Fibroblast of skin of left biceps (primary cell): ENCODE measurements at places on chromosomes 5 and 9.

GRCh38 chr9:94908011-94908563, 181.6 kb downstream of the AOPEP start:
- no peak for DNase-seq

- no peak for DNase-seq
Measured at GRCh38 chr9:132985071-132985350, 6.5 kb downstream of the GFI1B start.

DNA sequence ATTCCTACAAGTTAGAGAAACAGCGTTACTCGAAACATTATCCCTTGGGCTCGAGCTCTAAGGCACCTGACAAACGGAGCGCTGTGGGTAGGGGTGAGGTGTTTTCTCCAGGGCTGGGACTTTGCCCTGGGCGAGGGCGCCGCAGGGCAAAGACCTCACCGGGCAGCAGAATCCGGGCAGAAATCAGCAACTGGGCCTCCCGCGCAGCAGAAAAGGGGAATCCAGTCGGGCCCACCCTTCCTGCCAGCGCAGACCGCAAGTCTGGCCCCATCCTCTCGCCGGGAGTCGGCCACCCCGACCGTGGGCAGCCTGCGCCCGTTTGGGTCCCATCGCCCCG, 430 bp upstream of the MSH3 start:
- no peak for DNase-seq

DNA sequence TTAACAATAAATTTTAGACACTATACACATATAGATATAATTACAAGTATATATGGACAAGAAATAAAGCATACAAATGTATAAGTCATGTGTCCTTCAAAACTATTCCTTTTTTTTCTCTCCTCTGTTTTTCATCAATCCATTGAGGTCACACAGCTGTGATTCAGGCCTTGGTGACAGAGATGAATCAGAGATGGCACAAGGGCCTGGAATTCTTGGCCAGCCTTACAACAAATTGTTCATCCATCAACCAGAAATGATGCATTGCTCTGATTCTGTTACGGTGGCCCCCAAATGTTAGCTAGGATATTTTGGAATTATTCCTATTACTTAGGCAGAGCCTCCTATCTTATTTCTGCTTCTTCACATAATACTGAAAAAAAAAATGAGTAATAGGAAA, 108.7 kb upstream of the MPDZ start:
- DNase-seq, result no peak

DNA sequence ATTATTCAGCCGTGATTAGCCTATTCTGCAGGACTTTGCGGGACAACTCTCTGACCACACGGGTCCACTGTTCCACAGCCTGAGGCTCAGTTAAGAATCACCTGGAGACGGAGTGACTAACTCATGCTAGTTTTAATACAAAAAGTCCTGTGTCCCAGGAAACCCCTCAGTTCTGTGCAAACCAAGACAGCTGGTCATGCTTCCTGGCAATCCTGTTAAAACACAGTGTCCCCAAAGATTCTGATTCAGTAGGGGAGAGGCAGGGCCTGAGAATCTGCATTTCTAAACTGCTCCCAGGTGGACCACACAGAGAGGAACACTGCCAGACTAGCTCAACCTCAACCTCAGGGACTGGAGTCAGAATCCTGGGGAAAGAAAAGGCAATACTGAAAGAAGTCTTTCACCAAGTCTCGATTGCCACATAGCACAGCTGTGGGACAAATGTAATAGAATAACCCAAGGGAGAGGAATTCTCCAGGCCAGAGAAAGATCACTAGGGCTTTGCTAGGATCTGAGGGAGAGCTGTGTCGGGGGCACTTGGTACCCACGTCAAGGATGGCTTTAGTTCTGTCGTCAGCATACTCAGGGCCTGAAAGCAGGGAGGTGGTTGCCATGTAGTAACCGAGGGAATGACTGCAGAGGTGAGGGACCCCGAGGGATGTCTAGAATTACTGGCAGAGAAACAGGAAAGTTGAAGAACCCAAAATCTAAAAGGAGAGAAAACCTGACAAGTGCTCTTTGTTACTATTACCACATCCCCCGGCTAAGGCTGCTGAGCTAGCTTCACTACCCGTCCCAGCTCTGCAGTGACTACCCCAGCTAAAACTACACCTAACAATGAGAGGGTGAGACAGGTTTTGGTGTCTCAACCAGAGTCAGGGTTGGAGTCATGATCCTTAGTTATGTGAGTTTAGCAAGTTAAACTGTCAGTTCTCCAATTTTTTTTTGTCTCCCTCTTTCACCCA, 8.6 kb downstream of the SUSD1 start:
- no peak for DNase-seq

DNA sequence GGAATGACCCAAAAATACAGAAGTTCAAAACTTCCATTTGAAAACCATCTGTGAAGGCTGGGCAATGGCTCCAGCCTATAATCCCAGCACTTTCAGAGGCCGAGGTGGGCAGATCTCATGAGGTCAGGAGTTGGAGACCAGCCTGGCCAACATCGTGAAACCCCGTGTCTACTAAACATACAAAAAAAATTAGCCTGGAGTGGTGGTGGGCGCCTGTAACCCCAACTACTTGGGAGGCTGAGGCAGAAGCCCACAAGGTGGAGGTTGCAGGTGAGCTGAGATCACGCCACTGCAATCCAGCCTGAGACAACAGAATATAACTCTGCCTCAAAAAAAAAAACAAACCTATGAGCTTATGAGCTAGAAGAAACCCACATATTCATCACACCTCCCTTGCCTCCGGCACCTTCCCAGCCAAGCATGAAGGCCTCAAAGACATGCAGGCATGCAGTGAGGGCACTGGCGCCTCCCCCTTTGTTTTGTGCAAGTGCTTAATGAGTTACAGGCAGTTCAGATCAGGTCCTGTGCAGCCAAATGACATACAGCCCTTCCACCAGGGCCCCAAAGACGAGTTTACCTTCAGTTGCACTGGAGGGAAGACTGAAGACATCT, 9.9 kb downstream of the HNRNPH1 start:
- DNase-seq, result no peak

GRCh38 chr9:88969646-88970373, 21.5 kb upstream of the S1PR3 start:
- no peak for DNase-seq

DNA sequence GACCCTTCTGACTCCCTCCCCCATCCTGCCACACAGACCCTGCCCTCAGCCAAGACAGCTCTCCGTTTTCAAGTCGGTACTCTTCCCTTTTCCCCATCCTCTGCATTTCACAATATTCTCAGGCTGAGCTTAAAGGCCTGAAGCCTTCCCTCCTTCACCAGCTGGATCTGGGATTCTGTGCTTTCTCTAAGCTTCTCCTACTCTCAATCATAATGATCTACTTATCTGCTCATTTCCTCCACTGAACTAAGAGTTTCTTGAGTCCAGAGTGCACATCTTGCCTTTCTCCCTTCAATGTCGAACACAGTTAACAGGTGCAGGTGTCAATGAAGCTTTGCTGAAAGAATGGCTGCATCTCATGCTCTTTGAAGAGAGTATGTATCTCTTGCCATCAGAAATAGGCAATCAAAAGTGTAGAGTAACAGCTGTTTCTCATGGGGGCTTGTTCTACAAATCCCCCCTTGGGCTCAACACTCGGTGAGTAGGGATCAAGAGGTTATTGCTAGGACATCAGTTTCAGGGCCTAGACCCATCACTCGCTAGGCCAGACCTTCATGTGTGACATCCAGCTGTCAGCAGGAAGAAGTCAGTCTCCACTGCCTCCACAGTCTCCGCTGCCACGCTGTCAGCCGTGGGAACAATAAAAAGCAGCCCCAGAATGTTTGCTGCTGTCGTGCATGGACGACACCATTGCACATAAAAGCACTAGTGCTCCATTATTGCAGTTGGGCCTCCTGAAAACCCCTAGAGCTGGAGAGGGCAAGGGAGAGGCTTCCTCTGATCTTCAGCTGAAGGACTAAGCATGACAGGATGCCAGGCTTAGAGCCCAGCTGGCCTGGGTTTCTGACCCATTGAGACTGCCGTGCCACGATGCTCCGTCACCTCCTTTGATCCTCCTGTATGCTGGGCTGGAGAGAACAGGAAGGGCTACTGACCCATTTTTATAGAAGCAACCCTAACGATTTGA, 23.7 kb downstream of the TRAF1 start:
- no peak for DNase-seq

DNA sequence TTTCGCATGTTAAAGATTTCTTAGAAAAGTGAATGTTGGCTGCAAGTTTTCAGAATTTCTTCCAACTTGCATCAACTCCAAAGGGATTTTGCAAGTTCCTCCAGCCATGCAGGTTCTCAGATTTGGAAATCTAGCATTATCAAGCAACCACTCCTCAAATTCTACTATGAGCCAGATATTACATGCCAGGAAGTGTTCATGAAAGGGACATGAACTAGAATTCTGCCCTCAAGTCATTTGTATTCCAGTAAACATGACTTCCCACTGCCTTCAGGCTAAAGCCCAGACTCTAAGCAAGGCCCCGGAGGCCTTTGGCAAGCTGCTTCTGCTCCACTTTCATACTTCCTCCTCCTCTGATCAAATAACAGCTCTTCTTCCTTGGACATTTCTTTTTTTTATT, 111.3 kb upstream of the PAPPA start:
- DNase-seq, result no peak

- DNase-seq, result peak; percentile 63
Measured at GRCh38 chr5:93789173-93790067, 48.0 kb upstream of the POU5F2 start.

DNA sequence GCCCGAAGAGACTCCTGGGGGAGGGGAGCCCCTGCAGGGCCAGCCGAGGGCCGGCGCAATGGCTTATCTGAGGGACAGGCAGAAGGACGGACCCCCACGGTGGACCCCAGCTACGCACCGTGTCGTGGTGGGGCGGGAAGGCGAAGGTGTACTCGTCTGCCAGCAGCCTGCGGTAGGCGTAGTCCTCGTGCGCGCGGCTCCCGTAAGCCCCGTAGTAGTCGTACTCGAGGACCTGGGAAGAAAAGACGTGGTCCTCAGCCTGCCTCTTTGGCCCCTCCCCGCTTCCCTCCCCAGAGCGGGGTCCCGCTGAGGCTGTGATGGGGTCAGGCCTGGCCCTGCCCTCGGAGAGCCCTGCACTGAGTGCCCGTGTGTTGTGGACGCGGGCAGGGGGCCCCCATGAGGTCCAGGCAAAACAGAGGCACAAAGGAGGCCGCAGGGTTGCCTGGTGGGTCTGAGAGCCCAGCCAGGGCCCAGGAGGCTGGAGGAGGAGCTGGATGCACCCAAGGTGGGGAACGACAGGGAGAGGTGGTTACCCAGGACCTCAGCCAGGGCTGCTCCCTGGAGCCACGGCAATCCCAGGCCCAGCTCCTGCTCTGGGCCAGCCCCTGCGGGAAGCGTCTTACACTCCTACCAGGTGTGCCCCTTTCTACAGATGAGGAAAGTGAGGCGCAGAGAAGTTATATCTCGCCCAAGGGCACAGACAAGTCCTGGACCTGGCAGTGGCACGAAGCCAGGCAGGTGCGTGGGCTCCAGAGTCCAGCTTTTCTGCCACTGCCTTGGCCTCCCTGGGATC, 35.2 kb downstream of the SARDH start:
- no peak for DNase-seq

DNA sequence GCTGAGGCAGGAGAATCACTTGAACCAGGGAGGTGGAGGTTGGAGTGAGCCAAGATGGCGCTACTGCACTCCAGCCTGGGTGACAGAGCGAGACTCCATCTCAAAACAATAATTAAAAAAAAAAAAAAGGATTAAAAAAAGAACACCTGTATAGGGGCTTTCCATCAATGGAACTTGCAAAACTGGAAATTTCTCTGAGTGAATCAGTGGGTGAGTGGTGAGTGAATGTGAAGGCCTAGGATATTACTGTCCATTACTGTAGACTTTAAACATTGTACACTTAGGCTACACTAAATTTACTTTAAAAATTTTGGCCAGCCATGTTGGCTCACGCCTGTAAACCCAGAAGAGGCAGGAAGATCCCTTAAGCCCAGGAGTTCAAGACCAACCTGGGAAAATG, 5.7 kb upstream of the RARS1 start:
- DNase-seq, result no peak

DNA sequence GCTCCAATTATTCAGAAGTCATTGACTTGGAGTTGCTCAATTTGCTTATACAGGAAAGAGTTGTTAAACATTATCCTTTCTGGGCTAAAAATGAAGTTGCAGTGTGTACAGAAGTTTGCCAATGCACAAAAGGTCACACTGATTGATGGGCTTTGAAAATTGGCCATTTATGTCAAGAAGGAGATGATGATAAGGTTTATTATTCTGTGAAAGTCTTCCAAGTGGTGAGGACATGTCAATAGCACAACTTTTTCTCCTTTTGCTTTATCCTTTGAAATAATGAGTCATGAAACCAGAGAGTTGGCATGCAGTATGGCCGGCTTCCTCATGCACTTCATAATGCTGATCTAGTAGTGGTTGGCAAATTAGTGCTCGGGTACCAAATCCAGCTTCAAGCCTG, 848.5 kb upstream of the WWC1 start:
- DNase-seq, result no peak

DNA sequence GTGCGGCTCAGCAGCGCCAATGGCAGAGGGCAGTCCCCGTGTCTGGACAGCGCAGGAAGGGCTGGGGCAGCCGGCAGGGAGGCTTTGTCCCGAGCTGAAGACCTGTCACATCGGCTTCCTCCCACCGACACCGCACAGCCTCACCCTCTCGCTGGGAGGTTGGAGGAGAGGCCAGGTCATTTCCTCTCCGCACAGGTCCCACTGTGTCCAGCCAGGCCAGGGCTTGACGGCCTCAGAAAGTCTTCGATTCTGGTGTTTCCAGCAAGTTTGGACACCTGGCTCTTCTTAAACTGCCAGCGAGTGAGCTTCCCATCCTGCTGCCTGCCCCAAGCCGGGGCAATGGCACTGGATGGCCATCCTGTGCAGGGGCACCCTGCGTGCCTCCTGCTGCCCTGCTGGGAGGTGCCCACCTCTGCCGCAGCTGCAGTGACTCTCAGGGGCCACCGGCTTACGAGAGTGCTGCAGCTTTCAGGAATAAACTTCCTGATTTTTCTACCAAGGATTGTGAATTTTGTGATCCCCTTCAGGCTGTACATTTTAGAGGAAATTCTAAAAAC, 33.9 kb downstream of the AHRR start:
- DNase-seq, result no peak

- DNase-seq, result no peak
Measured at GRCh38 chr5:125976421-125977000, 446.7 kb upstream of the GRAMD2B start.

DNA sequence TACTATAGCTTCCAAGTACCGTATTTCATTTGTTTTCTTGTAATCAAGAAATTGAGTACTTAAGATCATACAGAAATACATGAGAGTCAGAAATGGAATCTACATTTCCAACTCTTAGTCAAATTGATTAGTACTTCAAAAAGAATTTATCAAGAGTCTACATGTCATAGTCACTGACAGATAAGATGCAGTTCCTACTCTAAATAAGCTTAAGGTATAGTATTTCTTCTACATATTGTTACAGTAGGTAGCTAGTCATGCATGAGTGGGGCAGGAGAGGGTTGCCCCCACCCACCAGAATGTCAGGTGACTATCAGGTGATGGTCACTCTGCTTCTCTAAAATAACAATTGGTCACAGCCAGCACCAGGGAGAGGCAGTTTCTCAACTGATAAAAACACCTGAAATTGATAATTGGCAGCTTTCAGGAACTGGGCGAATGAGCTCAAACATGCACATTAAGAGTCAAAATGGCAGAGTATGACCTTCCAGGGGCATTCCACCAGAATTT, 2.9 kb downstream of the BAAT start:
- no peak for DNase-seq
